ENCODE measurements at places on chromosomes 16 and 17.
A peak's percentile ranks its signal among the peaks of the same experiment; 100 is the strongest.

DNA sequence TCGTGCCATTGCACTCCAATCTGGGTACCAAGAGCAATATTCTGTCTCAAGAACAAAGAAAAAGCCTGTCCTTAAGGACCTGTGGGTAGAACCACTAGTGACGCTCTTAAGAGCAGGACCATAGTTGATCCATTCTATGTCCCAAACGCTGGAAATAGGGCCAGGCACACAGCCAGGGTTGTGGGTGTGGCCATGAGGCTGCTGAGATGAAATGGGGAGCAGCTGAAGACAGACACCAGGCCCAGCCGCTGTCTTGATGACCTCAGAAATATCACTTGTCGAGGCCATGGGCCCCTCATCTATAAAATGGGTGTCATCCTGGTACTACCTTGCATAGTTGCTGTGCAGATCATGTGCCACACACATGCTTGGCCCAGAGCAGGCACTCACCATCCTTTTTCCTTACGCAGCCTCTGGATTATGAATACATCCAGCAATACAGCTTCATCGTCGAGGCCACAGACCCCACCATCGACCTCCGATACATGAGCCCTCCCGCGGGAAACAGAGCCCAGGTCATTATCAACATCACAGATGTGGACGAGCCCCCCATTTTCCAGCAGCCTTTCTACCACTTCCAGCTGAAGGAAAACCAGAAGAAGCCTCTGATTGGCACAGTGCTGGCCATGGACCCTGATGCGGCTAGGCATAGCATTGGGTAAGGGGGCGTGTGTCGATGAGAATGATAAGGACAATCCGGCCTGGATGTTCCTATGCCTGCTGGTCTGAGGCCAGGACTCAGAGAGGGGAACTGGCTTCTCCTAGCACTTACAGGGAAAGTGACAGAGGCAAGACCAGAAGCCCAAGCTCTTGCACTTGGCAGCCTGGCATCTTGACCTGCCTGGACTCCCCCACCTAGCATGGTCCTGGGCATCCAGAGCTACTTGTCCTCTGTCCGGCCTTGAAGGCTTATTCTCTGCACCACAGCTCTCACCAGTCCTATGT is 25.5 kb downstream of the CDH5 start:
- no peak for DNase-seq

- DNase-seq, result peak; percentile 95
Observed at GRCh38 chr17:64506201-64506575, at the start of gene DDX5. Gene DDX5, minus strand, starts transcription at chr17:64506289. Its CDS starts 170 bp downstream, at chr17:64506119.

DNA sequence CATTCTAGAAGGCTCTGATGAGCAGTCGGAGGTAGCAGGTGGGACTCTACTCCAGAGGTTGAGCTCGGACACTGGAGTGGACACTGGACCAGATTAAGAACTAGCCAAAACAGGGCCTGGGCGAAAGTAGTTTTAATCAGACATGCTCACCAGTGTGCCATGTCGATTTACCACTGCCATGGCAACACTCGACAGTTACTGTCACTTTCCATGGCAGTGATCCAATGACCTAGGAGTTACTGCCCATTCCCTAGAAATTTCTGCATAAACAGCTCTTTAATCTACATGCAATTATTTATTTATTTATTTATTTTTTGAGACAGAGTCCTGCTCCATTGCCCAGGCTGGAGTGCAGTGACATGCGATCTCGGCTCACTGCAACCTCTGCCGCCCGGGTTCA is 7.2 kb upstream of the METTL9 start:
- DNase-seq, result no peak

DNA sequence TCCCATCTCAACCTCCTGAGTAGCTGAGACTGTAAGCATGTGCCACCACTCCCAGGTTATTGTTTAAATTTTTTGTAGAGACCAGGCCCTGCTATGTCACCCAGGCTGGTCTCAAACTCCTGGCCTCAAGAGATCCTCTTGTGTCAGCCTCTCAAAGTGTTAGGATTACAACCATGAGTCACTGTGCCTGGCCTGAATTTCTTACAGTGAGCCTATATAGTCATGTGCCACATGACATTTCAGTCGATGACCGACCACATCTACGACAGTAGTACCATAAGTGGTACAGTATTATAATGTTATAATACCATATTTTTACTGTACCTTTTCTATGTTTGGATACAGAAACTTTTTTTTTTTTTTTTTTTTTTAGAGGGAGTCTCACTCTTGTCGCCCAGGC is 195.3 kb downstream of the STX8 start:
- DNase-seq, result peak; percentile 46

DNA sequence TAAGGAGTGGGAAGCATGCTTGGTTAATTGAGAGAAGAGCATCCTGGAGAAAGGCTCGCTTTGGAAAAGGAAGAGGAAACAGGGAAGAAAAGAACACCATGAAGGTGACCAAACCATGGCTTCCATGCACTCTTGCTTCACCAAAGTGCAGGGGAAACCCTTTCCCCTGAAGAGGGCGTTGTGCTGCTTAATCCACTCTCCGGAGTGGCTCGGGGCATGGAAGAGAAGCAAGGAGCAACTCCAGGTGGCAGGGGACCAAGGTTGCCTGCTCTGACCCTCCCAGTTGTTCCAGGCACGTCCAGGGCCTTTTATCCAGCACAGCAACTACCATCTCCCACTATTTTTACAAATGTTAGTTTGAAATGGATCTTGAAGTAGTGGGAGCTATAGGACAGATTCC is 108.1 kb downstream of the STX8 start:
- no peak for DNase-seq

DNA sequence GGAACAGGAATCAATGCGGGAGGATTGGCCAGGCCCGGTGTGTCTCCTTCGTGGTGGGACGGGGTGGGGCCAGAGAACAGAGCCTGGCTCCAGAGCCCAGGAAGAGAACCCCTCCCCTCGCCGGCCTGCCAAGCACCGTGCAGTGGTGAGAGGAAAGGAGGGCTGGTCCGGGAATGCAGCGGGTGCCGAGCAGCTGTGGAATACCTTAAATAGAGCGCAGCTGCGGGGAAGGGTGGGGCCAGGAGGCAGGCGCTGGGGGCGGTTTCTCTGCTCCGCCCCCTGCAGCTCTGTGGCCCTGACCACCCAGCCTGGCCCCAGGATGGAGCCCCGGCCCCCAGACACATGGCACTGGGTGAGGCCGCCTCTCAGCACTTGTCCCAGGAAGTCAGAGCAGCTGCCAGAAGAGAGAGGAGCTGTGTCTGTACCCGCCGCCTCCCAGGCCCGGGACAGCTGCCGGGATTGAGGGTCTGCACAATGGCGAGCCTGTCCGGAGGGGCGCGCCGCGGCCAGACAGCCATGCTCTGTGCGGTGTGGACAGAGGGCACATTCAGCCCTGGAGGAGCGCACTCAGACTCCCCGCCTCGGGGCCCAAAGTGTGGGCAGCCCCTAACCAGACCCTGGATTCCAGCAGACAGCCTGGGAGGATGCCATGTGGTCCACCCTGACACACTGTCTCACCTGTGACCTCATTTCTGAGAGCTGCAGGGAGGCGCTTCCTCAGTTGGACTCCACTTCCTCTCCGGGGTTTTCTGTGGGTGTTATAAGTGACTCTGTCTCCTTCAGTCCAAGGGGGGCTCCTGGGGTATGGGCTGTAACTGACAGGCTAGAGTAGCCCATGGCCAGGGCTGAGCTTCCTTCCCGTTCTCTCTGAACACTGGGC is 268.8 kb downstream of the SEC14L1 start:
- peak; percentile 90 for DNase-seq

DNA sequence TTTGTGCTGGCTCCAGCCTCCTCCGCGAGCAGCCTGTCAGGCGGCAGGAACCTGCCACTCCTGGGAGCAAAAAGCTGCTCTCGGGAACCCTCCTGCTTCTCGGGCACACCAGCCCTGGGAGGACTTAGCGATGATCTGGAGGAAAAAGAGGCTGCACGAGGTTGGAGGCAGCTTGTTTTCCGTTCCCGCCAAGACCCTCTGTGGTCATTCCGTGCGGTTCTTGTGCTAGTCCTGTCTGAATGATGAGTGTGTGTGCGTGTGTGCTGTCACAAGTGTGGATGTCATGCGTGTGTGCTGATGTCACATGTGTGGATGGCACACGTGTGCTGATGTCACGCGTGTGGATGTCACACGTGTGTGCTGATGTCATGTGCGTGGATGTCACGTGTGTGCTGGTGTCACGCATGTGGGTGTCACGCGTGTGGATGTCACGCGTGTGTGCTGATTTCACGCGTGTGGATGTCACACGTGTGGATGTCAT is 150.0 kb downstream of the NPIPB11 start:
- no peak for DNase-seq

- DNase-seq, result no peak
Observed at GRCh38 chr16:73046849-73047214, 1.1 kb downstream of the ZFHX3 start.

DNA sequence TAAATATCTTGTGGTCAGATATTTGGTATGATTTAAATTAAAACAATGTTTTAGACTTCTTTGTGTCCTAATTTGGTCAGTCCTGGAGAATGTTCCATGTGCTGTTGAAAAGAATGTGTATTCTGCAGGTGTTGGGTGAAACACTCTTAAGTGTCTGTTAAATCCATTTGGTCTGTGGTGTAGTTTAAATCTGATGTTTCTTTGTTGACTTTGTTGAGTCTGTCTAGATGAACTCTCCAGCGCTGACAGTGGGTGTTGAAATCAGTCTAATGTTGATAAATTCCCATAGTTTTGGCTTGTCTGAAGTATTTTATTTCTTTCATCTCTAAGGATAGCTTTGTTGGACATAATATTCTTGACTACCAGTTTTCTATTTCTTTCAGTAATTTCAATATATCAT is 18.8 kb downstream of the TANC2 start:
- DNase-seq, result no peak

- DNase-seq, result peak; percentile 42
Observed at GRCh38 chr17:969811-970355, 9.7 kb downstream of the NXN start.

DNA sequence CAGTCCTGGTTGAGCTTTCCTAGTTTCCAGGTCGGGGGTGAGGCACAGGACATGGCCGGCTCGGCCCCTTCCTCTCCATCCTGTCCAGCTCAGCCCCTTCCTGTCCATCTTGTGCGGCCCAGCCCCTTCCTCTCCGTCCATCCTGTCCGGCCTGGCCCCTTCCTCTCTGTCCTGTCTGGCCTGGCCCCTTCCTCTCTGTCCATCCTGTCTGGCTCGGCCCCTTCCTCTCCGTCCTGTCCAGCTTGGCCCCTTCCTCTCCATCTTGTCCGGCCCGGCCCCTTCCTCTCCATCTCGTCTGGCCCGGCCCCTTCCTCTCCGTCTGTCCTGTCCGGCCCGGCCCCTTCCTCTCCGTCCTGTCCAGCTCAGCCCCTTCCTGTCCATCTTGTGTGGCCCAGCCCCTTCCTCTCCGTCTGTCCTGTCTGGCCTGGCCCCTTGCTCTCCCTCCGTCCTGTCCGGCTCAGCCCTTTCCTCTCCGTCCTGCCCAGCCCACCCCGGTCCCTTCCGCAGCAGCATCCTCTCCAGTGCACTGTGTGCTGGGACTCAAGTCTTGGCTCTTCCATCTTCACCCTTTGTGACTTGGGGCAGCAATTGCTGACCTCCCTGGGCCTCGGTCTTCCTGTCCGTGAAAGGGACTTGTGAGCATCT is 5.5 kb upstream of the ZNF750 start:
- DNase-seq, result no peak

- DNase-seq, result peak; percentile 28
Observed at GRCh38 chr17:62692721-62693431, 65.4 kb downstream of the MRC2 start.
